ENCODE measurements at places on chromosomes 12 and 14.
A peak's percentile ranks its signal among the peaks of the same experiment; 100 is the strongest.

DNA sequence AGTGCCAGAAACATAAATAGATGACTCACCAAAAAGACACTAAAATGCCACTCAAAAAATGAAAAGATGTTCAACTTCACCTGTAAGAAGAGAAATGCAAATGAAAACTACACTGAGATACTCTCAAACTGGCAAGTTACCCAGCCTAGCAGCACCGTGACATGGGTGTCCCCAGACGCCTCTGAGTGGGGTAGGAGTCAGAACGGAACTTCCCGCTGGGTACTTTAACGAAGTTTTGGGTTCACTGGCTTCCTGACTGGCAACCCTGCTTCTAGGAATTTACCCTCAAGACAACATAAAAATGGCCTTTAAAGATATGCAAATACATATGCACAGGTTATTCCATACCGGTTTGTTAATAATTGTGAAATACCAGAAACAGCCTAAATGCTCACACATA, 52.6 kb downstream of the RIMBP2 start:
- no peak for DNase-seq

DNA sequence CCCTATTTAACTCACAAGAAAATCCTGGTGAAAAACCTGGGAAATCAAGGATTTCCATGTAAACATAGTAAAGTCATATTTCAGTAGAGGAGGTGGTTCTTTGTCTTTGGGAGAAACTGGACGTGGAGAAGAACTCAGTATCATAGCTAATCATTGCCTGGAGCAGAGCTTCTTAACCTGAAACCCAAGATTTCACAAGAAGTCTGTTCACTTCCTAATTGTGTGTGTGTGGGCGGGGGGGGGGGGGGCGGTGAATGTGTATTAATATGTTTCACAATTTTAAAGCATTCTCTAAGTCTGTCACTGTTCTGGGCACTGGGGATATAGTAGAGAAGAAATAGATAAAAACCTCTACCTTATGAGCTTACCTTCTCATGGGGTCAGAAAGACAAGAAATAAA, 96.7 kb upstream of the PPP4R3A start:
- DNase-seq: no peak

GRCh38 chr12:44847888-44848702, 28.0 kb downstream of the NELL2 start:
- DNase-seq: no peak

- DNase-seq: no peak
Measured at GRCh38 chr12:3127832-3128231, 50.7 kb downstream of the TSPAN9 start.

GRCh38 chr12:20395791-20396550, 27.6 kb downstream of the PDE3A start:
- DNase-seq: no peak

GRCh38 chr14:80637756-80638619, 303.6 kb downstream of the CEP128 start:
- DNase-seq: no peak

DNA sequence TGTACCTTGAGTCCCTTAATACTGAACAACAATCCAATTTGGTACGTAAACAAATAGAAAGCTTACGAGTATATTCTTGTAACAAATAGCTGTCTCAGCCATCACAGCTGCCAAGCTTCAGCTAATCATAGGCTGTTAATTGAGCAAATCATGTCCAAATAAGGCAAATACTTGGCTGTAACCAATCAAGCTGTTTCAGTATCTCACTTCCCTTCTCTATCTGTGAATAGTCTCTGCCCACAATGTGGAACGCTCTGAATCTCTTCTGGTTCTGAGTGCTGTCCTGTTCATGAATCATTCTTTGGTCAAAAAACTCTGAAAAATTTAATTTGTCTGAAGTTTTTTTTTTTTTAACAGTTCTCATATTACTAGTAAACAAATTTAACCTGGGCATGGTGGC, 5.8 kb upstream of the NEMF start:
- no peak for DNase-seq

DNA sequence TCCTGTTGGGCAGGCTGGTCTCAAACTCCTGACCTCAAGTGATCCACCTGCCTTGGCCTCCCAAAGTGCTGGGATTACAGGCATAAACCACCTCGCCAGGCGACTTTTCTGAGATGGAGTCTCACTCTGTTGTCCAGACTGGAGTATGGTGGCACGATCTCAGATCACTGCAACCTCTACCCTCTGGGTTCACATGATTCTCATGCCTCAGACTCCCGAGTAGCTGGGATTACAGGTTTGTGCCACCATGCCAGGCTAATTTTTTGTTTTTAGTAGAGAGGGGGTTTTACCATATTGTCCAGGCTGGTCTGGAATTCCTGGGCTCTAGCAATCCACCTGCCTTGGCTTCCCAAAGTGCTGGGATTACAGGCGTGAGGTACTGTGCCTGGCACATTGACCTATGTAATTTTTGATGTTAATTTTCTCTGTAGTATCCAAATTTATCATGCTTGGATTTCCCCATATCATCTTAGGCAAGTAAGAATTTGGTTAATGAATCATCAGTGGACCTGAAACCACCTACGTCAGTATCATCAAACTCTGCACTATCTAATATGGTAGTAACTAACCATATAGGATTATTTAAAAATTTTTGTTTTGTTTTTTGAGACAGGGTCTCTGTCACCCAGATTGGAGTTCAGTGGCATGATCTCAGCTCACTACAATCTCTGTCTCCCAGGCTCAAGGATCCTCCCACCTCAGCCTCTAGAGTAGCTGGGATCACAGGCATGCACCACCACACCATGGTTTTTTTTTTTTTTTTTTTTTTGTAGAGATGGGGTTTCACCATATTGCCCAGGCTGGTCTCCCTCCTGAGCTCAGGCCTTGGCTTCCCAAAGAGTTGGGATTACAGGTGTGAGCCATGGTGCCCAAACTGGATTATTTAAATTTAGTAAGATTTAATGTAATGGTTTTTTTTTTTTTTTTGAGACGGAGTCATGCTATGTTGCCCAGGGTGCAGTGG, 11.9 kb upstream of the ATP5F1B start:
- DNase-seq: no peak

DNA sequence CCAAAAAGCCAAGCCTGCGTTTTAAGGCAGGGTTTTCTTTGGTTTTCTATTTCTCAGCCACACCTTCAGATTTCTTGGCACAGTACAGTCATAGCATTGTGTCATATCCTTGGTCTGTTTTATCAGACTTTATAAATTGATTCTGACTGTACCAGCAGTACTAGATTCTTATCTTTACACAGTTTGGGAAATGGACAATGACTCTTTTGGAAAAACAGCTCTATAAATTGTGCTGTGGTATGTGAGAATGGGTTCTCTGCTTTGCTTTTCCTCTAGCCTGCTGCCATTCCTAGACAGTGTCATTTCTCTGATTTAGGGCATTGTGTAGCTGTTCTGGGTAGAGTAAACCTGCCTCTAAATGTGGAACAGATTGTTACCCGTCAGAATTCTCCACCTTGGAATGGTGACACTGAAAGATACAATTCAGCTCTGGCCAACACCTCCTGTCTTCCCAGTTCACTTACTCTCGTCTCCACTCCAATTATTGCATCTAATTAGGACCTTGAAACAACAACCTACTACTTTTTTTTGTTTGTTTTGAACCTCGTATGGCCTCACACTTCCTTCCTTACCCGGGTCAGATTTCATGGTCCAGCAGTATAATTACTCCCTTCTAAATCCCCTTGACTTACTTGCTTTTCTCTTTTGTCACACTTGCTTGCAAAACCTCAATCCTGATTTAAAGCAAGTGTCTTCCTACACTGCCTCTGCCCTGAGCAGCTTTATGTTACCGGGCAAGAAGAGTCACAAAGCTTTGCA, 226.3 kb downstream of the ERC1 start:
- DNase-seq: no peak

DNA sequence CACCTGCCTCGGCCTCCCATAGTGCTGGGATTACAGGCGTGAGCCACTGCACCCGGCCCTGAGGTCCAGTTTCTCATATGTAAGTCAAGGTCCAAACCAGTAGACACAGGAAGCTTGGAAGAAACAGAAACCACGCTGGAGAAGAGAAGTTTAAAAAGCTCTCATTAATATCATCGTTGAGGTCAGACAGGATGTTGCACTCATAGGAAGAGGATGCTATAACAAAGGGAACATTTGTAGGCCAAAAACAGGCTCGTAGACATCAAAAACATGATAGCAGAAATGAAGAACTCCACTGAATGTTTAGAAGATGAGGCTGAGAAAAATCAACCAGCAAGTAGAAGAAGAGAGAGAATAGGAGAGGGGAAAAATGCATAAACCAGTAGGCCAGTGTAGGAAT, 46.8 kb downstream of the ACACB start:
- peak; percentile 14 for DNase-seq

DNA sequence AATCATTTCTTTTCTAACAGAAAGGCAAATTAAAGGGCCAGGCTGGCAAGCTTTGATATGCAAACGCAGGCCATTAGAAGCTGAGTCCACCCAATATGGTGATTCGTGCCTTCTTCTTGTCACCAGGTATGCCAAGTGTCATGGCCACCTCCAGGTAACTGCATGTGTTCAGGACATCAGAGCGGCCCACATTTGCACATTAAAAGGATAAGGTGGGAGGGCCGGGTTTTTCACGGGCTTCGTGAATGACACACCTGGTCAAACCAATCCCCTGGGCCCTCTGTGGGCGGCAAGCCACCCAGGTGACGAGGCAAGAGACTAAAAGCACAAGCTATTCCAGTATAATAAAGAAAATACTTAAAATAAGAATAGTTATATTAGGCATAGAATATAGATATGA, 75.9 kb upstream of the TSPAN11 start:
- DNase-seq: no peak

- no peak for DNase-seq
Measured at GRCh38 chr12:112900298-112901145, 6.2 kb upstream of the OAS1 start.

DNA sequence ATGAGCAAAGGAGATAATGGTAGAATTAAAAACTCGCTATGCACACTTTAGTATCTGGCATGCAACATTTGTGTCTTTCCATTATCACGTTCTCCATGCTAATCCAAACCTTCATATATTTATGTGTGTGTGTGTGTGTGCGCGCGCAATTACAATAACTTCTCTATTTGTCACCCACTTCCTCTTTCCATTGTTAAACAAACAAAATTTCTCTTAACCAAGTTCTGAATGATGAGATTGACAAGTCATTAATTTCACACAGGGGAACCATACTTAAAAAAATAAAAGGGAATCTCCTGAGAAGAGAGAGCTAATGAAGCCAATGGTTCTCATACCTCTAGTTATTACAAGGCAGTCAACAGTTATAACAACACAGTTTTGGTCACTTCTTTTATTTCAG, 575.9 kb upstream of the MDGA2 start:
- DNase-seq: no peak

DNA sequence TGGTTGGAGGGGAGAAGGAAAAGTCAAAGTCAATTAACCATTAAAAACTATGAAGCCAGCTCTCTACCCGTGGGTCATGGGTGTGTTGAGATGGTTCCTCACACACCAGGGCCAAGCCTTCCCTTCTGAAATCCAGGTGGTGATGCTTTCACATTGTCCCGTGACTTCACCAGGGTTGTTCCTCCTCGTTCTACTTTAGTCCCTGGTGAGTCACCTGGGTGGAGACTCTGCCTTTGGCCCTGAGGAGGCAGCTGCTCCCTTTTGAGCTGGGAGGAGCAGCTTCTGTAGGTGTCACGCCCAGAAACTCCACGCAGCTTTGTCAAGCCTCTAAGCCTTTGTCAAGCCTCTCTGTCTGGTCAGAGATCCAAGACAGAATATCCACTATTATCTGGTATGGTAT, 348.3 kb downstream of the BMP4 start:
- DNase-seq: no peak

GRCh38 chr14:90781344-90781761, 34.9 kb downstream of the TTC7B start:
- no peak for DNase-seq

DNA sequence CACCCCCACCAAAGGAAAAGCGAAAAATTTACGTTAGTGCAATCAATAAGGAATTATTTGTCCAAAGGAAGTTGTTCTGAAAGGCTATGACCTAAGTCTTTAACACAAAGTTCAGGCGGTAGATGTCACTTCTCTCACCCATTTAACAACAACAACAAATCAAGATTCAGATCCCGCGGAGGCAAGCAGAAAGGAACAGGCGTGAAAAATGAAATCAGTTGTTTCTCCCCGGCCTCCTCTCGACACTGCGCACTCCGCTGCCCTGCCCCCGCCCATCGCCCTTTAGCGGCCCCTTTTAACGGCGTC, 1.4 kb downstream of the DENND5B start:
- peak; percentile 80 for DNase-seq

DNA sequence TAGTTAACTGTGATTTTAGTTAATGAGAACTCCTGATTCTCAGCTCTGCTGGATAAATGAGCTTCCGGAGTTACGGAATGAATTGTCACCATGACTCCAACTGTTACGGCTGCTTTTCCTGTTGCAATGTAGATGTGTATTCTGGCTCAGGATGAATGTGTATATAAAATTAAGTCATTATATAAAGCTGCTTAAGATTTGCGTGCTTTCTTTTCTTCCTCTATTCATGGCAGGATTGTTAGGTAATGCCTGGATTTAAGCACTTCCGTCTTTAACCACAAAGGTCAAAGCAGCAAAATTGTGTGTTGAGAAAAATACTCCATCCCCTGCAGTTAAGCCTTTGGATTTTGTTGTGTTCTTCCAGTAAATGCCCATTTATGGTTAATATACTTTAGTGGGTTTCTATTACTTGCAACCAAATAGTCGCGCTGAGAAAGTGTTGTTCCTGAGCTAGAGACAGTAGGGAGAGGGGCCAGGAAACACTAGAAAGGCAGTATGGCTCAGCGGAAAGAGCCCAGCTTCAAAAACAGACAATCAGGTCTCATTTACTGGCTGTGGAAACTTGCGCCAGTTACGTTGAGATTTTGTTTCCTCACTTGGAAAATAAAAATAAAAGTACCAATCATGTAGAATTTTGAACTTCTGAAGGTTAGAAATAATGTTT, 9.4 kb upstream of the CCDC175 start:
- DNase-seq: no peak

DNA sequence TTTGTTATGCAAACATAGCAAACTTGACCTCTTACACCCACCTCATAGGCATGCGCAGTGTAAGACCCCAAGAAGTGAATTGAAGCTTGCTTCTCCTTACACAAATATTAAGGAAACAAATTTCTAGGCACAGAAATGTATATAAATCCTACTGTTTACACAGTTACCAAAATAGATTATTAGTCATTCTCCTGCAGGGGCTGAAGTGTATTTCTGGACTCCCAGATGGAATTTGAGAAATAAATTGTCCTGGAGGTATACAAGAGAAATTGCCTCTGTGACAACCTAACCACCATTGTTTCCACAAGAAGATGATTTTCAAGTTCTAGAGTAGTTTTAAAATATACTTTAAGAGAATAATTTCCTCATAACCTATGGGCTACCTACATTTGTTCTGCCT, 656.0 kb upstream of the MDGA2 start:
- no peak for DNase-seq

- no peak for DNase-seq
Measured at GRCh38 chr14:35747379-35747778, 61.7 kb downstream of the RALGAPA1 start.

DNA sequence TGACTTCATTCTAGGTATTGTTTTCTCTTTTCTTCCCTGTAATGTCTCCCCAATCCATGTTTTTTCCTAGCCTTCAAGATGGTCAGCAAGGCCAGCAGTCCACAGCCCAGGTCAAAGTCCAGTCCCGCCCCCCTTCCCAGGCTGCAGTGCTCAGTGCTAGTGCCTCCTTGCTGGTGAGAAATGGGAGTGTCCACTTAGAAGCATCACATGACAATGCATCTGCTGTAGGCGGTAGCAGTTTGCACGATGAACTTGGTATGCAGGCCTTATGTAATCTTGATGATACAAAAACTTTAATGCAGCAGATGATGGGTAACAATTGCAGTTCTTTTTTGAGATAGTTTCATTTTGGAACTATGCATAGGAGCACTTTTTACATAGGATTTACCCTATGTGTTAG, 88.4 kb downstream of the PCNX1 start:
- DNase-seq: no peak
